ENCODE measurements at places on chromosomes 4 and X. TPM values are rescaled to one million over a fixed set of nuclear protein-coding genes. Genes with fewer than 3 reads are reported as not detected.

Gene SHROOM4
- 0.28 TPM for total RNA-seq

Gene CTAG2
- not detected for total RNA-seq

Gene RNF212
- total RNA-seq: 0.28 TPM

Gene ASB12
- not detected for total RNA-seq

Gene TCP11X1
- total RNA-seq: not detected

Gene CCSER1
- total RNA-seq: 0.14 TPM

Gene DRP2
- 0.74 TPM for total RNA-seq

Measured in smooth muscle cell of bladder (primary cell).